ENCODE measurements at places on chromosomes 4 and X.

GRCh38 chrX:153673428-153674218 is at the start of gene PNCK:
Gene PNCK, minus strand, starts transcription at chrX:153673813. Its CDS starts 737 bp downstream, at chrX:153673076.
- no peak for DNase-seq

- DNase-seq = no peak
Measured at GRCh38 chr4:99961711-99962110, 11.6 kb upstream of the H2AZ1 start.

DNA sequence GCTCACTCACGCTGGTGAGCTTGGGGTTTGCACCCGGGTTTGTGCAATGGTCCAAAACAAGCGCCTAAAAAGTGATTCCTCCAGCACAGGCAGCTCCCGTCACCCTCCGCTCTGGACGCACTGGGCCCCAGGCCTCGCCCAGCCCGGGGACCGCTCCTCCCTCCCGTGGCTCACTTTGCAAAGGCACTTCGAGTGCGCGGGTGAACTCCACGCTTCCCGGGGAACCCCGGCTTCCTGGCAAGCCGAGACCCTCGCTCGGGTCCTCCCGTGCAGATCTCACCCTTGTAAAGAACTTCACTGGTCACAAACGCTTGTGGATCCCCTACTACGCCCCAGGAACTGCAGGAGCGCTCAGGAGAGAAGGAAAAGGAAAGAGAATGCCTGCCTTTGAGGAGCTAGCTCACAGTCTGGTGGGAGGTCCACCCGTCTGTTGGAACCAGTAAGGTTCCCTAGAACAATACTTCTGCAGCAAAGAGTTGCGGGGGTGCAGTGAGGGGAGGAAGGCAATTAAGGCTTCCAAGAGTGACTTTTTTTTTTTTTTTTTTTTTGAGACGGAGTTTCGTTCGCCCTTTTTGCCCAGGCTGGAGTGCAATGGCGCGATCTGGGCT is at the start of gene CTPS2:
CTPS2 (minus strand) TSS at position 122 of the 608 bp plus-strand sequence. CDS start 9,767 bp downstream, outside the sequence.
- peak; percentile 57 for DNase-seq

DNA sequence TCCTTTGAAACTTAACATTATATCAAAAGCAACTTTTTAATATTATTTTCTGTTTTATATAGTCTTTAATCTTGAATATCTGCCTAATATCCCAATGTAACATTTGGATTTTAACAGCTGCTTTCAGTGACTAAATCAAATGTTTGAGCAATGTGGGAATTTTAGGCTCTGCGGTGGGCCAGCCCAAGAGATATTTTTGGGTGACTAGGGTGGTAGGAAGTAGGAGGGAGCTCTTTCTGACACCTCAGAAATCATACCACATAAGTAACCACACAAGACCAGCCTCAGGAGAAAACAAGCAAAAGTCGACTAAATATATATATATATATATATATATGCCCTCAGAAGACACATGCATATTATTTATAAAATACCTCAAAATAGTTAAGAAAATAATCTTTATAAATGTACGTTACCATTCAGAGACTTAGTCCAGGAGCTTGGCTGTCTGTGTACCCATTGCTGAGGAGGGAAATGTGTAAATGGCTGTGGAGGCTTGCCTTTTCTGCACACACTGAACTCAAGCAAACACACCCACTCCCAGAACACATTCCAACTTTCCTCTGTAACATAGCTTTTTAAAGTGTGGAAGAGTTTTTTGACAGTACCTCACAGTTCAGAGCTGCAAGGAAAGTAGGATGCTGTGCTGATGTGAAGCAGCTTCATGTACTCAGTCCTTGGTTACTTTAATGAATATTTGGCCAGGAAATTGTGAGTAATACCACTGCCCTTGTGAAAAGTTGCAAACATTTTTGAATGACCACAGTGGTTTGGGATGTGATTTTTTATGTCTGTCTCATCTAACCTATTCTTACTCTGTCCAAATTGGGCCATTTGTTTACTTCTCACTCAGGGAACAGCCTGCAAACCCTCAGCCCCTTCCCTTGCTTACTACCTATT is at the start of gene RTL3:
RTL3 (minus strand) TSS at position 484 of the 900 bp plus-strand sequence. CDS start 908 bp downstream, outside the sequence.
- no peak for DNase-seq

DNA sequence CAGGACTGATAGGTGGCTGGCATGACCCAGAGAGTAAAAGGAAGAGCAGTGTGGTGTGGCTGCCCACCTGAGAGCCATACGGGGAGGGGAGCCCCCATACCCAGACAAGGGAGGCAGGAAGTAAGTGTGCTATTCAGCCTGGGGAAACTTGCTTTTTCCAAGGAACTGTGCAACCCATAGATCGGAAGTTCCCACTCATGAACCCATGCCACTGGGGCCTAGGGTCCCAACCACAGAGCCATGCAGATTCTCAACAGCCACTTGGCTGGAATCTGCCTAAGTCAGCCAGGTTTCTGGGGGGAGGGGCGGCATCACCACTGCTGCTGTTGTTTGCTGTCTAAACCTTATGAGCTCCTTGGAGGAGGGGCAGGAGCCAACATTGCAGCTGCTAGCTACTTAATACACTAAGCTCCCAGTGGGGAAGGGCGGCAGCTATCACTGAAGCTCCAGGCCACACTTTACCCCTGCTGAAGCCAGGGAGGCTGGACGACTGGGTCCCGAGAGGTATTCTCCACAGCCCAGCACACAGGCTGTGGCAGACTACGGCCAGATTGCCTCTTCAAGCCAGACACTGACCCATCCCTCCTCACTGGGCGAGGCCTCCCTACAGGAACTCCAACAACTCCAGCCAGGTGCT is 410.4 kb downstream of the INPP4B start:
- DNase-seq = no peak

DNA sequence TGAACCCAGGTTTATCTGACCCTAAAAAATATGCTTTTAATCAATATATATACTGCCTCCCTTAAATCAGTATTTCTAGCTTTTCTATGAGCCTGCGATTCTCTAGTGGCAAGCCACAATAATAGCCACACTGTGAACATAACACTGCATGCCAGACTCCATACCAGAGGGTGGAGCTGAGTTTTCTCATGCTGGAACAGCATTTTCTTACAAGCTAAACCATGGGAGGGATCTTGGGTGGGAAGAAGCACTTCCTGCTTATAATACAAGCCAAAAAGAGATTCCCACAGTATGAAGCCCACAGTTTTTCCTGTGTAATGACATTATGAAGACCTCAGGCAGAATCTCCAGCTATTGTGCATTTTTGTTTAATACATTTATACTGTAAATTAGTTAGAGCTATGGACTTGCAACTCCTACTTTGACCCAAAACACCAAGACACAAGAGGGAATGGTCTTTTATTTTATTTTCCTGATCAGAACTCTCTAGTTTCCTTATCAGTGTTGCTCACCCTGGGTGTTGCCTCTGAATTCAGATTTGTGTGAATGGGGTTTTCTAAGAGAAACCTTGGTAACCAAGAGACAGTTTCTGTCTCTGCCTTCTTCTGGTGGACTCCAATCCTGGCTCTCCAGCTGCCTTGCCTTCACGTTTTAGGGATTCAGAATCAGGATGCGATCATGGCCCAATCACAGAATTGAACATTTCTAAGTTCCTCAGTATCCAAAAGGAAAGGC is 74.5 kb upstream of the EOLA2 start:
- DNase-seq = no peak

- no peak for DNase-seq
Measured at GRCh38 chr4:86892636-86892960, 376 bp upstream of the C4orf36 start.

DNA sequence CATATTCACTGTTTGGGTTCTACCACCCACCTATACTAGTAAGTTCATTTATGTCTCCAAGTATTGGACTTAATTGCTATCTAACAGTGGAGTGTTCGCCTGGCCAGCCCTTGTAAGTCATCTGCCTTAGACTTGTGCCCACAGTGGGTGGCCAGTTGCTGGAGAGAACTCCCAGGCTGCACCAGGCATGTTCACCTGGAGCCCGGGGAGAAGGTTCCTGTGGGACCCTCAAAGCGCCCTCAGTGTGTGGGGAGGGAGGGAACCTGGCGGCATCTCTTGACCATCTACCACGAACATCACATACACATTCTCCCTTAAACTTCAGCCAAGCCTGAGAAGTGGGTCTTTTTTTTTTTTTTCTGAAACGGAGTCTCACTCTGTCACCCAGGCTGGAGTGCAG is 138.1 kb downstream of the CPZ start:
- DNase-seq = no peak

- DNase-seq = no peak
Measured at GRCh38 chrX:100316987-100317386, 93.1 kb downstream of the PCDH19 start.

- DNase-seq = no peak
Measured at GRCh38 chr4:76266627-76267026, 15.1 kb downstream of the FAM47E start.

DNA sequence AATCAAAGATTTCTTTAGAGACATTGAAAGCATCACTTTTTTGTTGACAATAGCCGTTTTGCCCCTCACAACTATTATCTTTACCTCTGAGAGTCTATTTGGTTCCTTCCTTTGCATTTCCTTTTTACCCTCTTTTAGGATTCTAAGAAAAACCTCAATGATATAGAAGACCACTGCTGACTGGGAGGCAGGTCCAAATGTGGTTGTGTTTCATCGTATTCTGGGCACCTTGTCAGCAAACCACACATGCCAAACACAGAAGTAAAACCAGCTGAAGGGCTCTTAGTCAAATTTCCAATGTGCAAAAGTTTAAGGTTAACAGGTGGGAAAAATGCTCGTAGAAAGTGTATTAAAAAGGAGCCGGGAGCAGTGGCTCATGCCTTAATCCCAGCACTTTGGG is 5.1 kb upstream of the PRMT9 start:
- DNase-seq = no peak

GRCh38 chr4:73776321-73776729 is 36.0 kb downstream of the CXCL8 start:
- DNase-seq = no peak

- no peak for DNase-seq
Measured at GRCh38 chr4:121139533-121140222, 24.4 kb downstream of the TNIP3 start.

GRCh38 chr4:139515531-139515958 is 40.5 kb downstream of the SETD7 start:
- no peak for DNase-seq

DNA sequence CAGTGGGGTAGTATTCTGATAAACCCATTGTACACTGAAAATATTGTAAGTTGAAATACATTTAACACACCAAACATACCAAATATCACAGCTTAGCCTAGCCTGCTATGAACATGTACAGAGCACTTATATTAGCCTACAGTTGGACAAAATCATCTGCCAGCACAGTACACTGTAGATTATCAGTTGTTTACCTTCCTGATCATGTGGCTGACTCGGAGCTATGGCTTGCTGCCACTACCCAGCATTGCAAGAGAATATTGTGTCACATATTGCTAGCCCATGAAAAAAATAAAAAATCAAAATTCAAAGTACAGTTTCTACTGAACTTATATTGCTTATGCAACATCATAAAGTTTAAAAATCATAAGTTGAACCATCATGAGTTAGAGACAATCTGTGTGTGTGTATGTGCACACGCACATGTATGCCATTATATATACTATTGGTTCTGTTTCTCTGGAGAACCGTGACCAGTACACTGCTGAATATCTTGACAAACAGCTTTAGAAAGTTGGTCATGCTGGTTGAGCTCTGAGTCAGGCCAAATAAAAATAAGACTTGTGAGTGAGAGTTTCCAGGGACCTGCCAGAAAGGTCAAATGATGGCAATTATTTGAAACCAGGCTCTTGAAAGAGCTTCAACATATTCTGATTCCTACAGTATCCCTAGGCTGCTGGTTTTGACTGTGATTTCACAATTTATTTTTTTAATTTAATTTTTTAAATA is 238.5 kb downstream of the PRR32 start:
- no peak for DNase-seq

GRCh38 chr4:183823434-183823833 is 81.7 kb upstream of the STOX2 start:
- DNase-seq = no peak

DNA sequence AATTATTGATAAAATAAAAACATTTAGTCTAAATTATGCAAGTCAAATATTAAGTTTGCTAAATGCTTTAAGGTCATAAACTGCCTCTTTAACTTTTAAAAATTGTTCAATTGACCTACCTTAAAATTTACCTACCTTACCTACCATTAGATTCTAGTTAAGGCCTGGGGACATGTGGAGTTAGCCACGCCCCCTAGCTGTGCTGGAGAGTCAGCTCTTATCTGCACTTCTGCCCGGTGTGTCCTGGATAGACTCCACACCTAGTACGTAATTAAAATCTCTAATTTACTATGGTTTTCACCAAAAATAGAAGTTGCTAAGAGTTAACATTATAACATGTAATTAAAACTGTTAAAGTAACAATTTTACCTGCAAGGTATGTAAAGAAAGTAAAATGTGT is 22.7 kb downstream of the TENM3 start:
- no peak for DNase-seq

GRCh38 chr4:21512353-21512752 is 436.2 kb downstream of the KCNIP4 start:
- DNase-seq = no peak

GRCh38 chrX:1249101-1249887 is 19.3 kb upstream of the CSF2RA start:
- peak; percentile 37 for DNase-seq

DNA sequence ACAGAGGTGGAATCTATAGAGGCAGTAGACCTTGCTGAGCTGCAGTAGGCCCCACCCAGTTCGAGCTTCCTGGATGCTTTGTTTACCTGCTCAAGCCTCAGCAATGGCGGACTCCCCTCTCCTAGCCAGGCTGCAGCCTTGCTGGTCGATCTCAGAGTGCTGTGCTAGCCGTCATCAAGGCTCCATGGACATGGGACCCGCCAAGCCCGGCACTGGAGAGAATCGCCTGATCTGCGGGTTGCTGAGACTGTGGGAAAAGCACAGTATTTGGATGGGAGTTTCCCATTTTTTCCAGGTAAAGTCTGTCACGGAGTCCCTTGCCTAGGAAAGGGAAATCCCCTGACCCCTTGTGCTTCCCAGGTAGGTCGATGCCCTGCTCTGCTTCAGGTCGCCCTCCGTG is 124.8 kb upstream of the KLF8 start:
- no peak for DNase-seq

GRCh38 chr4:53499791-53500190 is 91.5 kb downstream of the LNX1 start:
- no peak for DNase-seq

DNA sequence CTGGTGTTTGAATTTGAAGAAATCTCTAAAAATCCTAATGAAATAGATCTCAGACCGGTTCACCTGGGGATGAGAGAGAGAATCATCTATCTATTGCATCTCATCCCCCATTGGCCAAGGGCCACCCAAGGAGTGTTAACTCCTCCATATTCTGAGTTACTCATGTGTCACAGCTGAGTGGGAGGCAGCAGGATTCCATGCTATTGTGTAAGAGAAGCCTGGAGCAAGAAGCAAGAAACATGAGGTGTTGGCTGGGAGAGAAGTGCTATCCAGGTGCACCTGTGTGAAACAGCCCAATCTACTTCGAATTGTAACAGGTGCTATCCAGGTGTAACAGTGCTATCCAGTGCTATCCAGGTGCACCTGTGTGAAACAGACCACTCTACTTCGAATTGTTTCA is 150.3 kb upstream of the MAOA start:
- DNase-seq = no peak

DNA sequence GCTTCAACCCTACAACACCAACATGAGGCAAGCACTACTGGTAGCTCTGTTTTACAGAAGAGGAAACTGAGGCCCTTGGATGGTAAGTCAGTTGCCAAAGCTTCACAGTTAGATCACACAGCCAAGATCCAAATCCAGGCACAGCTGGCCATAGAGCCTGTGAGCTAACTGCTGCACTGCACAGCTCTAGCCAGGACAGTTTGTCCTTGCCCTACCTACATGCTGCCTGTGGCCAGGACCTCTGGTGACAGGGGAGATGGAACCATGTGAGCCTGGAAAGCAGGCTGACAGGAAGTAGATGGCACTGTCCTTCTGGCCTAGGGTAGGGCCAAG is 257.8 kb downstream of the FBXW7 start:
- DNase-seq = no peak
